ENCODE measurements at places on chromosomes 7 and 10.

- DNase-seq = no peak
Observed at GRCh38 chr10:119319161-119319919, 112.0 kb downstream of the GRK5 start.

DNA sequence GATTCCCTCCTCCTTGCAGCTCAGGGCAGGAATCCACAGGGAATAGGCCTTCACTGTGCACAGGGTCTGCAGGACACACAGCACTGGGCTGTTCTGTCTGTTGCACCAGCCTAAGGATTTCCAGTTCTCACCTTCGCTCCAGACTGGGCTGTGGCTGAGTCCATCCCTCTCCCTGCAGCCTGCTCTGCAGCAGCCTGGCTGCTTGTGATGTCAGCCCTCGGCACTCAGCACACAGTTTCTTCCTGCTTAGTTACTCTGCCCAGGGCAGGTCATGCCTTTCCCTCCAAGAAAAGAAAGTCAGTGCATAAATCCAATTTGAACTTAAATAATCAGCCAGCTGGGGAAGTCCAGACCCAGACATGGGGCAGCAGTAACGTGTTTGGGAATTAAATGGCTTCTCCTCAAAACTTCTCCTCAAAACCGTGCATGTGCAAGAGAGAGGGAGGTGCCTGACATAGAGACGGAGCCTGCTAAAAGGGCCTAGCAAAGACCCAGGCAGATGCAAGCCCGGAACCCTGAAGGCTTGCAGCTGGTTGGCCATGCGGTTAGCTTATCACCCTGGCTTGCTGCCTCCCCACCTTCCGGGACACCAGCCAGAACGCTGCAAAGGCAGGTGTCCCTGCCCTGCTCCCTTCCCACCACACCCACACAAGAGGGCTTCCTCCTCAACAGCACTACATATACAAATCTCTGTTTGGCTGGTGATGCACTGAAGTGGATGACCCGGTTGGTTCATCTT, 10.9 kb upstream of the GDF2 start:
- no peak for DNase-seq

- DNase-seq = no peak
Observed at GRCh38 chr7:128666200-128666599, 5.9 kb upstream of the GARIN1A start.

- no peak for DNase-seq
Observed at GRCh38 chr7:33650828-33651227, 254.5 kb upstream of the BMPER start.

Data from foreskin melanocyte (primary cell).